ENCODE measurements at places on chromosomes 13 and 19.
A peak's percentile ranks its signal among the peaks of the same experiment; 100 is the strongest.

GRCh38 chr19:34808566-34808965 is 35.6 kb upstream of the ZNF599 start:
- peak; percentile 83 for DNase-seq

- DNase-seq: no peak
Observed at GRCh38 chr19:718991-719512, 10.3 kb downstream of the PALM start.

GRCh38 chr13:65387743-65388347 is 1842.3 kb downstream of the PCDH9 start:
- no peak for DNase-seq

GRCh38 chr13:99774644-99775043 is 196.9 kb downstream of the ZIC5 start:
- DNase-seq: no peak

DNA sequence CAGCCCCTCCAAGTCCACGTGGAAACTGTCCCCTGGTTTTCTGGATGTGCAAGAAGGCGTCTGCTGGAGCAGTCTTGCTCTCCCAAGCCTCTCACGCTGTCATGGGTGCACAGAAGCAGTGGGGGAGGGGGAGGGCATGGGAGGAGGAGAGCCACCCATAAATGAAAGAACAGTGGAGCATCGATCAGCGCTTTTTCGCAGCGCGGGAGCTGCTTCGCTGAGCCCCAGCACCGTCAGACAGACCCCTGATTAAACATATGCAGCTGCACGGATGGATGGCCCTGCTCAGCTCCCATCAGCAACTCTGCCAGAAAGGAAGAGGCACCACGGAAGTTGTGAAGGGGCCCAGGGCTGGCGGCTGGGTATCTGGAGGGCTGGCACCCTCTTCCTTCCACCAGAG is 264.9 kb downstream of the UQCRFS1 start:
- no peak for DNase-seq

GRCh38 chr13:73608157-73608516 is 526.1 kb downstream of the KLF12 start:
- DNase-seq: no peak

DNA sequence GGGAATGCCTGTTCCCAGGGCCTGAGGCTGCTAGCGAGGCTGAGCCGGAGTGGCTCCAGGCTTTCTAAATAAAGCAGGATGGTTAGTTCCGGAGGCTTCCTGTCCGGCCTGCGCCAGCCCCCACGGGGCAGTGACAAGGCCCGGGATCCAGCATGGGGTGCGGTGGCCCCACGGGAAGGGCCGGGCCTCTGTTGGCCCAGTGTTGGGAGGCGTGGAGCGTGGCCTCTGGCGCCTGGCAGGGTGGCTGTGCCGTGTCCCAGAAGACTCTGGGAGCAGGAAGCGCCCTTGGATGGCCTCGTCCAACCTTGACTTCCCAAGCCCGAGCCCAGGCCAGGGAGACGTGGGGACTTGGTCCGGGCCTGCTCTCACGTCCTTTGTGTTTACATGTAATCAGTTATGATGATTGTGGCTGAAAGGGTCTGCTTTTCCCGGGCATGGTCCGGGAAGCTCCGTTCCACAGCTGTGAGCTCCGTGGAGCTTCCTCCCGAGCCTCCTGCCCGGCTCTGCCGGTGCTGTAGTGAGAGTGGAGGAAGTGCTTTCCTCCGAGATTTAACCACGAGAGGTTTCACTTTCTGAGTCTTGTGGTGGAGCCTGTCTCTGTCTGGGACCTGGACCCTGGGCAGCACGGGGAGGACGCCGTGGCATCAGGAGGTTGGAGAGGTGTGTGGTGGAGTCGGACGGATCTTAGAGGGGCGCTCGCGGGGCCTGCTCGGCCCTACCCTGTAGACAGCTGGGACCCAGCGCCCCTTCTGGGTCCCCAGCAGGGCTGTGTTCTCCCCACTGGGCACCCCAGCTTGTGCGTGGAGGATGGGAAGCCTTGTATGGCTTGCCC is 4.6 kb downstream of the GNA11 start:
- DNase-seq: no peak

GRCh38 chr13:96862999-96863398 is 131.3 kb downstream of the OXGR1 start:
- no peak for DNase-seq

DNA sequence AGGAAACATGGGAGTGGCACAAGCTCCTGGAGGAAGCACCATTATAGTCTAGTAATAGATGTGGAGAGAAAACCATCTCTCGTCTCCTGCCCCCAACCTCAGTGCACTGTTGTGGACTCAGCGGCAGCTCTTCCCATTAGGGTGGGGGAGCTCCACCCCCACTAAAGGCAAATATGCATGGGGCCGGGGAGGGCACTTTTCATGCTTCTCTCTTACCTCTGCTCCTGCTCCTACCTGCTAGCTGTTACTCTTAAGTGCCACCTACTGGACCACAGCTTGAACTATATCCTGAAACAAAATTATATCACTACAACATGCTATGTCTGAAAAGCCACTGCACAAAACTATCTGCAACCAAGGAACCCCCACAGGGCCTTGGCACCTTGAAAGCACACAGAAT is 112.6 kb upstream of the DACH1 start:
- DNase-seq: peak; percentile 53

- DNase-seq: no peak
Observed at GRCh38 chr19:34041925-34042521, 130.3 kb upstream of the LSM14A start.

DNA sequence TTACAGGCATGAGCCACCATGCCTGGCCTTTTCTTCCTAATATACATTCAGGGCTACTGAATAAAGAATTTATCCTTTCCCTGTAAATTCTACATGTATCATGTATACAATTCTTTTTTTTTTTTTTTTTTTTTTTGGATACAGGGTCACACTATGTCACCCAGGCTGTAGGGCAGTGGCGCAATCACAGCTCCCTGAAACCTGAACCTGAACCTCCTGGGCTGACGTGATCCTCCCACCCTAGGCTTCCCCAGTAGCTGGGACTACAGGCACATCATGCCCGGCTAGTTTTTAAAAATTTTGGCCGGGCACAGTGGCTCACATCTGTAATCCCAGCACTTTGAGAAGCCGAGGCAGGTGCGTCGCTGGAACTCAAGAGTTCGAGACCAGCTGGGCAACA is 6.5 kb upstream of the SLC44A2 start:
- DNase-seq: no peak

GRCh38 chr19:16795731-16796130 is 33.5 kb upstream of the SIN3B start:
- no peak for DNase-seq

- DNase-seq: no peak
Observed at GRCh38 chr19:7381073-7381390, 32.3 kb downstream of the ARHGEF18 start.

DNA sequence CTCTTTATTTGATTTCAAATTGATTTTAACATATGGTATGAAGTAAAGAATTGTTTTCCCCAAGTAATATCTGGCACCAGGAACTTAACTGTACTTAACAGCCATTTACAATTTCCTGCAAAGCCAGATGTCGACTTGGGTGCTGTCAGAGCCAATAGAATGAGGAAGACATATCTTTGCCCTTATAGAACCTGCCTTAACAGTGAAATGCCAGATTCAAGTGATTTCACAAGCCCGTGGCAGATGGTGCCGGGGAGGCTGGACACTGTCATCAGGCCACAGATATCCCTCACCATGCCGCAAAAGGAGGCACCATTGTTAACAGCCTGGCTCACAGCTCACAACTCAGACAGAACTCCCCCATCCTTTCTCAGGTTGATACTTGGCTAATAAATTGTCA is 48.7 kb downstream of the ESD start:
- no peak for DNase-seq

GRCh38 chr19:29679598-29680210 is 14.4 kb downstream of the PLEKHF1 start:
- DNase-seq: no peak

DNA sequence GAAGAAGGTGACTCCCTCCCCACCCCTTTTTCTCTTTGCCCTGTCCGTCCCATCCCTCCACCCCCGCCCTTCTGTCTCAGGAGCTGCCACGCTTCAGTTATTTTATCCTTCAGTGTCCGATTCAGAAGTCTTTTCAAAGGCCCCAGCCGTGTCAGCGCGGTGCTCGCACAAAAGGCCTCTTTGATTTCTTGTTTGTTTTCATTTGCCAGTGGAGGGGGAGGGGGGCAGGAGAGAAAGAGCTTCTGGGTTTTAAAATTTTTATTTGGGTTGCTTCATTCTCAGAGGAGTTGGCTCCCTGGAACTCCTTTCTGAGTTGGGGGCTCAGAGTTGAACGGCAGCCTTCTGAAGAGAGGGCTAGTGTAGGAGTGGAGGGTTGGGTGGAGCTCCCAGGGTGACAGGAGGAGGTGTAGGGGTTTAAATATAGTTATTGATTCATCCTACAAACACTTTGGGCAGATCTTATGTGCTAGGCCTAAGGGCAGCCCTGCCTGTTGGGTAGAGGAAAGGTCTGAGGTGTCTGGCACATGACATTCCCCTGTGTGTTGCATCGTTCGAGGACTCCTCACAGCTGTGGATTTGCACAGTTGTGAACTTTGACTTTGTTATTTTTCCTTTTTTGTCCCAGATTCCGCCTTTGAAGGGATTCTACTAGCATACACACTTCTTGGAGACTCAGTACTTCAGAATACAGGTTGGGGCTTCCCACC is 36.8 kb downstream of the NFIX start:
- peak; percentile 58 for DNase-seq

DNA sequence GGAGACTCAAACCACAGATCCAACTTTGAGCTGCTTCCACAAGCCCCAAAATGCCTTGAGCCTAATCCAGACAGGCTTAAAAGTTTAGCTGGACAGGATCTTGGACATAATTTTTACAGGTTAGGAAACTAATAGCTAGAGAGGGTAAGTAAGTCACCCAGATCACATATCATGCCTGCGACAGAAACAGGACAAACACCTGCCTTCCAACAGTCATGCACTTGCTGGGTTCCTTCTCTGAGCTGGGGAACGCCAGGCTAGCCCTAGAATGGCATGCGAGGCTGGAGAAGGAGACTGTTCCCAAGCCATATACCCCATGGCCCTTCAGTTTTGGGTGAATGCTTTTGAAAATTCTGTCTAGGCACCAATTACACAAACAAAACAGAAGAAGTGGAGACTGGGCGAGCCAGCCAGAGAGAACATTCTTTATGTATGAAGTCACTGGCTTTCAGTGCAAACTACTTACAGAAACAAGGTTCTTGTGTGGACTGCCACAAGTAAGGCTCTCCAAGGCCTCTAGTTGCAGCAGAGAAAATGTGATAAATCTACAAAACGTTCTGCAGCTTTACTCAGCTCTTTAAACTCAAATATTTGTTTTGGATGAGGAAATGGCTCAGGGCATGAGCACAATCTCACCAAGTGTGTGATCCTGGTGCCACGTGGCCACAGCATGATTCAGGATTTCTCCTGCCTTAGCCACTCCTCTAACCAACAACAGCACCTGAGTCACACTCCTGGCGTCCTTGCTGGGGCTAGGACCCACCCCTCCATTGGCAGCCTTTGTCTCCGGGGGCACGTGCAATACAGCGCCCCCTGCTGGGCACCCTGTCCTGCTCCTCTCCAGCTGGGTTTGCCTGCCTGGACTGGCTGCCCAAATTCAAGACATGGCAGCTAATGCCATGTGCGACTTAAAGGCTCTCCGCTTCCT is 73.4 kb upstream of the UBL3 start:
- DNase-seq: peak; percentile 98

DNA sequence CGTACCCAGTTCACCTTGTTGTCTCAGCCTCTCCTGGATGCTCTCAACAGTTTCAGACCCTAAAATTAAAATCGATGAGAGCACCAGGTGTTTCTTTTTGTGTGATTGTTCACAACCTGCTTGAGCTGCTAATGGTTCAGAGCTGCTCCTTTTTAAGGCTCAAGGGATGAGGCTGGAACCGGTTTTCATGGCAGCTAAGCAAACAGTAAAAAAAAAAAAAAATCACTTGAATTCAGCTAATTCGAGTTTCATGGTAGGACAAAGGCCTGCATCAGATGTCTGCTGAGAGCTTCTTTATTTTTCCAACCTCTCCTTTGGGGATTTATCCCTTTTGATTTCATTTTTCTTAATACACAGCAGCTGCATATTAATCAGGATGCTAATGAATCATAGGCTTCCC is 6.5 kb downstream of the SYCE2 start:
- no peak for DNase-seq

DNA sequence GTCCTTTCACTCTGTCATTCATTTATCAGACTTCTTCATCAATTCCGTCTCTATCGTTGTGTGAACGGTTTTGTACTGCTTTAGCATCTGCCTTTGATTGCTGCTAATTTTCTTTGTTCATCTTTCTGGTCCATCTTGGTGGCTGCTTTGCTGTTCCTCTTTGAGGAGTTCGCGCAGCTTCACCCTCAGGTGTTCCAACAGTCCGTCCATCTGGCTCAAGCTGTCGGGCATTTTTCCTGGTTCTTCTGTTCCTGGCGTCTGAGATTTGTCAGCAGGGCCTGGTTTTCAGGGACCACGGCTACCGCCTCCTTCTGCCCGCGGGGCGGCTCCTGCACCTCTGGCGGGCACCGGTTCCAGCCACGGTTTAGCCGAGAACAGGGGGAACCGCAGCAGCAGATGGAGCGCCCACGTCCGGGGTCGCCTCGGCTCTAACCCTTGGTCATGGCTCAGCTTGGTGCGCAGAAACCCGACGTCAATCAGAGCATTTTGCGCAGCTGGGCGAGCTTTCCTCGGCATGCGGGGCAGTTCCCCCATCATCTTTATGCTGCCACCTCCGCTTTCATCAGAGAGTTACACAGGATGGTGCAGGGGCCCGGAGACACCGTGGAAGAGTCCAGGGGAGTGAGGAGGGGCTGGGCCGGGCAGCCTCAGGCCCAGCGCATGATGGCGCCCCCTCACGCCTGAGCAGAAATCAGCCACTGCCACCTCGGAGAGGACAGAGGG is 89.5 kb downstream of the ZNF100 start:
- no peak for DNase-seq

- DNase-seq: no peak
Observed at GRCh38 chr13:42279986-42280385, 8.0 kb downstream of the AKAP11 start.

GRCh38 chr19:27676877-27677276 is 1536.1 kb downstream of the UQCRFS1 start:
- no peak for DNase-seq

GRCh38 chr19:49403404-49404187 is 15.5 kb downstream of the KASH5 start:
- DNase-seq: no peak

DNA sequence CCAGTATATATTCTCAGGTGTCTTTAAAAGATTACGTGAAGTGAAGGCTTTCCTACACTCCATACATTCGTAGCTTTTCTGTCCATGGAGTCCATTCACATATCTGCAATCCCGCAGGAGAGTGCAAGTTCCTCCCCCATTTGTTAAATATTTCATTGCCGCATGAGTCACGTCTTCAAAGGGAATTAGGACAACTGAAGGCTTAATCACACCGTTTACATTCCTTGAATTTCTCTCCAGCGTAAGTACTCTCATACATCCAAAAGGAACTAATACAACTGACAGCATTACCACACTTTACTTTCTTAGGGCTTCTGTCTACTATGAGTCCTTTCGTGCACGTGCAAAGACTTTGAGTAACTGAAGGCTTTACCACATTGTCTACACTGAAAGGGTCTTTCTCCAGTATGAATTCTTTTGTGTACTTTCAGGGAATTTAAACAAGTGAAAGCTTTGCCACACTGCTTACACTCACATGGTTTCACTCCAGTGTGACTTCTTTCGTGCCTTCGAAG is 29.0 kb upstream of the ZNF564 start:
- DNase-seq: peak; percentile 48

Data from epithelial cell of esophagus (primary cell).